A549 treated with CpdA at 1 μM for 4 hours (cell line): ENCODE measurements at places on chromosomes 6 and 20. TPM values are rescaled to one million over a fixed set of nuclear protein-coding genes. Genes with fewer than 3 reads are reported as not detected.

WFDC10A gene
- not detected in 5 replicates for total RNA-seq

TREML1 gene
- total RNA-seq: not detected in 5 replicates

CYP39A1 gene
- total RNA-seq: 0.05 to 0.12 TPM (median 0.06 TPM) in 3 of 5 replicates, not detected in the others

DNAJC5 gene
- total RNA-seq: 24.9 to 32.4 TPM (median 29.2 TPM) in 5 replicates

FAM209B gene
- total RNA-seq: 0.32 to 0.76 TPM (median 0.63 TPM) in 3 of 5 replicates, not detected in the others

TTK gene
- 18.4 to 22.5 TPM (median 19.3 TPM) in 5 replicates for total RNA-seq

ABHD16B gene
- total RNA-seq: 0.05 TPM in 1 of 5 replicates, not detected in the others

RSPO3 gene
- 105 to 135 TPM (median 120 TPM) in 5 replicates for total RNA-seq

MAS1 gene
- not detected in 5 replicates for total RNA-seq
